Activated CD4-positive, alpha-beta T cell treated with anti-CD3 and anti-CD28 coated beads for 36 hours (primary cell): ENCODE measurements at places on chromosomes 7 and 10.

DNA sequence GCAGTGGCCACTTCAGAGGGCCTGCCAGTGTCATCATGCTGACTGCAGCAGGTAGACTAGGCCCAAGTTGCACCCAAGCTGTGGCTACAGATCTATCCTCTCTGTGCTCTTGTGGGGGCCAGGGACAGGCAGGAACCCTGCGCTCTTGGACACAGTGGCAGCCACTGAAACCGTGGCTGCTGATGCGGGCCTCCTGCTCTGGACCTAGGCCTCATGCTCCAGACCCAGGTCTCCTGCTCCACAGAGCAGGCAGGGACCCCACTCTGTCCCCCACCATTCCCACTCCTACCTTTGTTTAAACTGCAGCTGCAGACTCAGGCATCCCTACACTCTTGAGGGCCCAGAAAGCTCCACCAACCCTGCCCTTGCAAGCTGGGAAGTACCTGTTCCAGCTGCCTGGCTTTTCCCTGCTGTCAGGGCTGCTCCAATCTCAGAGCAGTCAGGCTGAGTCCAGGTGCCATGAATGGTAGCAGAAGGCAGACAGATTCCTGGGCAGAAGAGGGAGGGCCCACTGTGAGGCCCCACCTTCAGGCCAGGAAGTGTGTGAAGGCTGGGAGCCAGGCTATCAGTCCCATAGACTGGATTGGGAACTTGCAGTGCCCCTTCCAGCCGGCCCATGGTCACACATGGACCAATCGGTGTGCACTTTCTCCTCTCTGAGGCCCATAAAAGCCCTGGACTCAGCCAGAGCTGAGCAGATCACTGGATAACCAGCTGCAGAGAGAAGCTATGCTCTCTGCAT lies 634.0 kb upstream of the SEMA3D start:
- DNase-seq, result no peak

DNA sequence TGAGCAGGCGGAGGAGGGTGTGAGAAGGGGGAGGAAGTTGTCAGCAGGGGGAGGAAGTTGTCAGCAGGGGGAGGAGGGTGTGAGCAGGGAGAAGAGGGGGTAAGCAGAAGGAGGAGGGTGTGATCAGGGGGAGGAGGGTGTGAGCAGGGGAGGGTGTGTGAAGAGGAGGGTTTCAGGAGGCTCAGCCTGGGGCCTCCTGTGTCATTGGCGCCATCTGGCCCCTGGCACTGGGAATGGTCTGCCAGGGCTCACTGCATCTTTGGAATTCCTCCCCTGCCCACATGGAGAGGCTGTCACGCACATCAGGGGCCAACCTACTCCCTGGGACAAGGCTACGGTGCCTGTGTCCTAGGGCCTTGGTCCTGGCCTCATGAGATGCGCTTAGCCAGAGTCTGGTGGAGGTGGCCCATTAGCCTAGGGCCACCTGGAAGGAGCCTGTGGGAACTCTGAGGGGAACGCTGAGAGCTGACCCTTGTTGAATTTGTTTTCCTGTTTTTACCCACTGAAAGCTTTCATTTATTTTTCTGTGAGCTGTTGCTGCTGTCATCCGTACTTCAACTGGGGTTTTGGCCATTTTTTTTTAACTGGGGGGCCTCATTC lies 18.0 kb downstream of the CAMK2B start:
- peak; percentile 61 for DNase-seq

GRCh38 chr7:15236952-15237351 lies 324.9 kb downstream of the AGMO start:
- no peak for DNase-seq

- DNase-seq, result peak; percentile 29
These were observed 94.7 kb downstream of the ARHGAP22 start for GRCh38 chr10:48509974-48510692.

DNA sequence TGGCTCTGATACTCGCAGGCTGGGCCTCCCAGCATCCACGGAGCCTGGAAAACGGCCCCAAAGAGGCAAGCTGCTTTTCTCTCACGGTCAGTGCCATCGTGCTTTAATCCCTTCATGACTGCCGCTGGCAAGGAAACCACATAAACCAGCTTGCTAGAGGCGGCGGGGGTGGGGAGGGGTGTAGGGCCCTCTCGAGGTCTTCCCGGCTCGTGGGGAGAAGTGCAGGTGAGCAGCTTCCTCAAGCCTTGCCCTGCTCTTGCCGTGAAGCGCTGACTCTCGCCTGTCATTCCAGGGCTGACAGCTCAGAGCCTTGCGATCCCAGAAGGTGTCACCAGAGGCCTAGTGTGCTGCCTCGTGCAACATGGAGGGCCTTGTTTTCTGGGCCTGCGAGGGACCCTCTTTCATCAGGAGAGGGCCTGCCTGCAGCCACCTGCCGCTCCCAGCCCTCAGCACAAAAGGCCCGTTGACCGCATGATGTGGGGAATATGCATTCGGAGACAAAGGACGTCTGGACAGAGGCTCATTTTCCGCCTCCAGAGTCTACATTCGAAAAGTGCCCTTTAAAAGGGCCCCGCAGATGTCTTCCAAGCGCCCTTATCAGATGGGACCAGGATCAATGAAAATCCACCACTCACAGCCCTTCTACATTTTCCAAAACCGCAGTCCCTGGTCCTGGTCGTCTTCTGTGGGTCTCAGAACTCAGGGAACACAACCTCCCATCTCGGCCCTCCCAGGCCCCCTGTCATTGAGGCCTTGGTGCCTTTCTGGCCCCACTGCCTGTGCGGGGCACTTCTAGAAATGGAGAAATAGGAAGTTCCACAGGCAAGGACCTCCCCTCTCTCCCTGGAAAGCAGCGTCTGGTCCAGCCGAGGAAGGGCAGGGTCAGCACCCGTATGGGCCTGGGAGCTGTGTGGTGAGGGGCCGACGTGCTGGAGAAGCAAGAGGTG lies 58.7 kb downstream of the ZRANB1 start:
- peak; percentile 12 for DNase-seq

DNA sequence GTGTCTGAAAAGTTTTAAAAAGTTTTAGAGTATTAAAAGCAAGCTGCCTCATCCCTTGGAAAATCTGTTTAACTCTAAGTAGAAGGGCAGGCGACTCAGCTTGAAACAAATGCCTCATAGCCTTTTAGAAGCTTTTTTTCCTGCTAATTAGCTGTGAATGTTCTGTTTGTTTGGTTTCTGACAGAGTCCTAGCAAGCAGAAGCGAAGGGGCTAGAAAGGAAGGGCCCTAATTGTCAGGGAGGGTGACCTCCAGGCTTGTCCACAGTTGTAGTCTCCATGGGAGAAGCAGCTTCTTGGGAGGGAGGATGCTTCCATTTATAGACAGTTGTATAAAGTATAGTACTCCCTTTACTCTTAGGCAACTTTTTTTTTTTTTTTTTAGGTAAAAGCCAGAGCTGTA lies 90.9 kb downstream of the DNAJC1 start:
- DNase-seq, result no peak

- no peak for DNase-seq
These were observed 35.0 kb upstream of the DGKI start for GRCh38 chr7:137881607-137882260.

GRCh38 chr10:50470345-50470744 lies 153.4 kb downstream of the SGMS1 start:
- DNase-seq, result peak; percentile 12

DNA sequence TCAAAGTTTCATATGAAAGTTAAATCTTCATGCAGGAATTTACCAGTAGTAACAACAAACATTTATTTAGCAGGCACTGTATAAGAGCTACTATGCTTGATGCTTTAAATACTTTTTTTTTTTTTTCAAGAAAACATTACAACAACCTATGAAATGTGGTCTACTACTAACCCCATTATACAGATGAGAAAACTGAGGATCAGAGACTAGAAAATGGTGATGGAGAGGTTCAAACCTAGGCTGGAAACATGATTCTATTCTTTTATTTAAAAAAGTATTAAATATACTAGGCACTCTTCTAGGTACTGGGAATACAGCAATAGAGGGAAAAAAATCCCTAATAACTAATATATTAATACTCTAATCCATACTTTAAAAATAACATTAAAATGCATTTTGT lies 40.6 kb upstream of the TMEM168 start:
- no peak for DNase-seq

DNA sequence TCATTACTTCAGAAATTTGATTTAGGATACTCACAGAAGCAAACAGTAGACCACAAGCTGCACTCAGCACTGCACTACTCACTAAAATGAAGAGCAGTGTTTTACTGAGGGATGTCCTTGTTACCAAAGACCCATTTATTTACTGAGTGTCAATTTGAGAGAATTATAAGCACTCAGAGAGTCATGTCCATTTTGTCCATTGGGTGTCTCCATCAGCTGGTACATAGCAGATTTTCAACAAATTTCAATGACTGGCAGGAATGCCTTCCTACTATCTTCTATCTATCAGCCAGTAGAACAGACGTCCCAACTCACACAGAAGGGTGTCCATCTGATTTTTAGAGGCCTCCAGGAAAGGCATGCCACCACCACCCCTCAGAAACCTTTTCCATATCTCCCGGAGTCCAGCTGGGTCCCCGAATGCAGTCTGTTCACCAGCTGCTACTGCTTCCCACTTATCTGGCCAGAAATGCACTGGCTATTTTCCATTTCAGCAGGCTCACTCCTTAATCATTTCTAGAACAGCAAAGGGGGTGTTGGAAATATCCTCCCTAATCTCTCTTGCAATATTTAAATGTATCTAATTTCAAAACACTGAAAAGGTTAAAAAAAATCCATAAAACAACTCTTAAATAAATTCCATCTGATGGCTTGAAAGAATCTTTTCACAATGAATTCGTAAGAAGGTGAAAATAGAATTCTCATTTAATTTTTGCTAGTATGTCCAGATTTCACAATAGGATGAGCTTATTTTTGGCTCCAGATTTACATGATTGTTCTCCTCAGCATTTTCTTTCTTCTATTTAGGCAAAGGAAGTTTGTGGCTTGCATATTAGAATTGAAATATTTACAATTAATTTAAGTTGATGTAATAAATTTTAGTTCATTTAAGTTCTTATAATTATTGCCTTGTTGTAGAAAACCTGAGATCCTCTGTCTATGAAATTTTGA lies 1164.0 kb upstream of the CELF2 start:
- DNase-seq, result no peak

GRCh38 chr7:37419496-37419895 lies 29.2 kb downstream of the ELMO1 start:
- DNase-seq, result no peak

DNA sequence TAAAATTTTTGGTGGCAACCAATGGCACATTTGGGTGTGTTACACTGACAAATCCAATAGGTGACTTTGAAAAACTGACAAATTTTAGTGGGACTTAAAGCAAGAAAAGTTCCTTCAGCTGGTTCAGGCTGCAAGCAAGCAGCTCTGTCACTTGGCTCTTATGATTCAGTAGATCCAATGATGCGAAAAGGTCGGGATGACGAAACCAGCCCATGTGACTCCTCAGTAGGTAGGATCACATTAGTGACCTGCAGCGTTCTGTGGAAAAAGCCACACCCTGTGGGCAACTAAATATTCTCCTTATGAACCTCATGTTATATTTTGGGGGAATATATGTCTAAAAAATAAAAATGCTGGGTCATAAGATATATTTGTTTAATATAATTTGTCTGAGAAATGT lies 13.3 kb upstream of the TSGA13 start:
- DNase-seq, result no peak

DNA sequence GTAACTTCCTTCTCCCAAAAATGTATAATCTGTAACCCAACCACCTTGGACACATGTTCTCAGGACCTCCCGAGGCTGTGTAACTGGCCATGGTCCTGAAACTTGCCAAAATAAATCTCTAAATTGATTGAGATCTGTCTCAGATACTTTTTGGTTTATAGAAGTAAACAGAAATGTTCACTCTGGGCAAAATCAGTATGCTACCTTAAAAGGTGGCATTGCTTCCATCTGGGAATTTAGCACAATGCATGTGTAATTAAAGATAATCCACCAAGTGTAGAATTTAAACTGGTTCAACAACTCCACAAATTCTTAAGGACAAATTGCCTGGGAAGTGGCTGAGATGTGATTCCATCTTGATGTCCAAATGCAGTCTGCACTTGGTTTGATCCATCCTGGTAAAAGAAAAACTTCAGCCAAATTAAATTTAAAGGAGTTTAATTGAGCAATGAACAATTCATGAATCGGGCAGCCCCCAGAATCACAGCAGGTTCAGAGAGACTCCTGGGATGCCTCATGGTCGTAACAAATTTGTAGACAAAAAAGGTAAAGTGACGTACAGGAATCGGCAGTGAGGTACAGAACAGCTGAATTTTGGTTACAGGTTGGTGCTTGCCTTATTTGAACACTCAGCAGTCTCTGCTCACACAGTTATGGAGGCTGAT lies 102.6 kb upstream of the PFKP start:
- DNase-seq, result no peak

DNA sequence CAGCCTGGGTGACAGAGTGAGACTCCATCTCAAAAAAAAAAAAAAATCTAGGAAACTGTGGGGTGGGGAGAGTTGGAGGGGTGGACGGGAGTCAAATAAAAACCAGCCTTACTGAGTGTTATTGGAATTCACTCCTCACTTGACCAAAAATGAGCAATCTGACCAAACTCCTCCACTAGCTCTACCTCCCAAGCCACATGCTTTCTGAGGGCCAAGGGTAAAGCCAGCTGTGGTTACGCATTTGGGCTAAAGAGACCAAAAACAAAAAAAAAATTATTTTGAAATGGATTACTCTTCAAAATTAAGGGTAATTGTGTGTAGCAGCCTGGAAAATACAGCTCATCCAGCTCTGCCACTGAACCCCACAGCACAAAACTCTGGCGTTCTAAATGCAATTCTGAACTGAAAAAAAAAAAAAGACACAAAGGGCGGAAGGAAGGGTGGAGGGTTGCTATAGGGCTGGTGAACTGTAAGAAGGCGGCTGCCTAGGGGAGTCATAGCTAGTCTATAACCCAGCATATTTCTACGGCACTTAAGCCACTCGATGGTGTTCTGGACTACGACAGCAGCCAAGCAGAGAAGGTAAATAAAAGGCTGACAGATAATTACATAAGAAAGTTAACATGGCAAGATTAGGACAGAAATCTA lies 7.8 kb downstream of the ELMO1 start:
- DNase-seq, result peak; percentile 67

- no peak for DNase-seq
These were observed at the start of gene PKD2L1 for GRCh38 chr10:100330079-100330478. TSS of gene PKD2L1 (minus strand) at chr10:100330228. CDS start at chr10:100330103, 125 bp downstream.

DNA sequence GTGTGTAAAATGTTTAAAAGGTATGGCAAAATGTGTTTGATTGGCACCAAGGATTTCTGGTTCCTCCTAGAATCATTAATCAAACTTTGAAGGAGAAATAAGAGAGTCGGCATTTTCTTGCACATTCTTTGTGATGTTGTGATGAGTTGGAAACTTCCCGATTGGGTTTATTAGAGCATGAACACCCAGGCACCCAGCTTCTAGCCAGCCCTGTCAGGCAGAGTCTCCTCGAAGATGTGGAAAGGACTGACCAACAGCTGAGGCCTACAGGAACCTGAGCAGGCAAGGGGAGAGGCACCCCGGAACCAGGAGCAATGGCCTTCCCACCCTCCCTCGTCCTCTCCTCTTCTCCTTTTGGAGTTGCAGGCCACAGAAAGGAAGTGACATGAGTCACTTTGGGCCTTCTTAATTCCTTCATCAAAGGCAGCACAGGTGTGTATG lies 68.7 kb downstream of the EGFR start:
- no peak for DNase-seq
